Fibroblast of pulmonary artery (primary cell): ENCODE measurements at places on chromosomes 2 and 18.

DNA sequence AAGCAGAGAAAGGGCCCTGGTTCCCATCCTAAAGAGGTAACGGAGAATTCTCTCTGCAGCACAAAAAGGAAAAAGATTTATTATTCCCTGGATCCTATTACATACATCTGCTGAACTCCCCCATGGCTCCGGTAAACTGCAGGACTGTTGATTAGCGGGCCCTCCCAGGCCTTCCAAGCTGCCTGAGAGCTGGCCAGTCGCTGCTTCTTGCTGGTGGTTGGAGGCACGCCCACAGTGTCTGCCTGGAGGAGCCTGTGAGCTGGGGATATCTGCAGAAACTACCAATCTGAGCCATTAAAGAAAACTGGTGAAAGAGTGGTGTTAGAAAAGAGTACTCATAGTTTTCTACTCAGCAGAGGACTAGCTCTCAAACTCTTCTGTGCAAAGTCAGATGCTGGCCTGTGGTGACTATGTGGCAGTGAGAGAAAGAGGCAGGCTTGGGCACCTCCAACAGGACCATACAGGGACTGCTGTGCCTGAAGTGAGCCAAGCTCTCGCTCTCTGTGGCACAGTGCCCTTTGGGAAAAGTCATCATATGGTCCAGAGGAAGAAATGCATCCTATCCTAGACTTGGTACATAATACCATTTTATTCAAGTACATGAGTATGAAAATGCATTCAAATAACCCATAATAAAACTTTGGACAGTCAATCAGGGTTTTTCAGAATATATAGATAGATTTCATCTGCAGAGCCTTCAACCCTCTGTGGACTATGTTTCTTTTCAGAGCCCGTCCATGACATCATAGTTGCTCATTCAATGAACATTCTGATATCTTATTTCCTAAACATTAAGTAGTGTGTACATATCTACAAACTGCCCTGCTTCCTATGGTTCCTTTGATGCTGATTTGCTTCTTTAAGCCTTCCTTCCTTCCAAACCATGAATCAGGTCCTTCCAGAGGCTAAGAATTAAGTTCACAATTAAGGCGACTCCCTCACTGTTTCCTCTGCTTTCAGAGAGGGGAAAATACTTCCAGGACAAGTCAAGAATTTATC, 242.0 kb upstream of the LYPD1 start:
- DNase-seq: peak; percentile 39

DNA sequence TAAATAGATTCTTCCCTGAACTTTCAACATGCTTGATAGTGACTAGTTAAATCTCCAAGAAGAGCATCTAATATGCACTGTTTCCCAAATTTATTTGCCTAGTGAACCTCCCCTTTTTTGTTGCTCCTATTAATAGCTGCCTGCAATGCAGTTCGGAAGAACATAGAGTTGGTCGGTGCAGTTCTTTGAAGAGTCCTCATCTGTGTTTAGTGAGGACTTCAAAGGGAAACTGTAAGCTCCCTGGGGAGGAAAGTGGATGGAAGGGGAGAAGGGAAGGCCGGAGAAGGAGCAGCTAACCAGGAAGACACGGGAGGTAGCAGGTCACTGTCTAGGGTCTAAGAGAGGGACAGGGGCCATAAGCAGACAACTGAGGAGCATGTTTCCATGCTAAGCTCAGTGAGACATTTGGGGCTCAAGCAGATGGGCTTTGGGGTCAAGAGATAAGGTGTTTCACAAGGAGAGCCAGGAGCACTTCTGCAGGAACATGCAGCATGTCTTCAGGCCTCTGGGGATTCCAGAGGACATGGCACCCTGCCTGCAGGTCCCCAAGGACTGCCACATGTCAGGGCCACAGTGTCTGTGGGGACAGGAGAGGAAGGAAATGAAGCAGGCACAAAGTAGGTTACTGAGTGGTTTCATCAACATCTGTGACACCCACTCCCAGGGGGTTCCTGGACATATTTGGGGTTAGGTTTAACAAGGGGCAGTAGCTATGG, 48.7 kb upstream of the ANXA4 start:
- no peak for DNase-seq

DNA sequence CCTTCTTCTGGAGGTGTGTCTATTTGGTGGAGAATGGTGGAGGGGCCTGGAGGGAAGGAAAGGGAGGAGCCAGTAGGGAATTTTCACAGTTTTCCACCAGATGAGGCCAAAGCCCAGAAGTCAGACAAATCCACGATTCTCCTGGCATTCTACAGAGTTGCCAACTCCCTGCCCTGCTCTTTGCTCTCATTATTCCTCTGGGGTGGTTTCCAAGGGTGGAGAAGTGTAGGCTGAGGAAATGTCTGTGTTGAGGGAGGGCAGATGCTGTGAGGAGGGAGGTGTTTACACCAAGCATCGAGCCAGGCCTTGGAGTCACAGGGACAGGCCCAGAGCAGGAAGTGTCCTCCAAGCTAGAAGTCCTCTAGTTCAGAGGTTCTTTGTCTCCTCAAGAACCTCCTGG, 124.1 kb upstream of the LGALSL start:
- peak; percentile 63 for DNase-seq

DNA sequence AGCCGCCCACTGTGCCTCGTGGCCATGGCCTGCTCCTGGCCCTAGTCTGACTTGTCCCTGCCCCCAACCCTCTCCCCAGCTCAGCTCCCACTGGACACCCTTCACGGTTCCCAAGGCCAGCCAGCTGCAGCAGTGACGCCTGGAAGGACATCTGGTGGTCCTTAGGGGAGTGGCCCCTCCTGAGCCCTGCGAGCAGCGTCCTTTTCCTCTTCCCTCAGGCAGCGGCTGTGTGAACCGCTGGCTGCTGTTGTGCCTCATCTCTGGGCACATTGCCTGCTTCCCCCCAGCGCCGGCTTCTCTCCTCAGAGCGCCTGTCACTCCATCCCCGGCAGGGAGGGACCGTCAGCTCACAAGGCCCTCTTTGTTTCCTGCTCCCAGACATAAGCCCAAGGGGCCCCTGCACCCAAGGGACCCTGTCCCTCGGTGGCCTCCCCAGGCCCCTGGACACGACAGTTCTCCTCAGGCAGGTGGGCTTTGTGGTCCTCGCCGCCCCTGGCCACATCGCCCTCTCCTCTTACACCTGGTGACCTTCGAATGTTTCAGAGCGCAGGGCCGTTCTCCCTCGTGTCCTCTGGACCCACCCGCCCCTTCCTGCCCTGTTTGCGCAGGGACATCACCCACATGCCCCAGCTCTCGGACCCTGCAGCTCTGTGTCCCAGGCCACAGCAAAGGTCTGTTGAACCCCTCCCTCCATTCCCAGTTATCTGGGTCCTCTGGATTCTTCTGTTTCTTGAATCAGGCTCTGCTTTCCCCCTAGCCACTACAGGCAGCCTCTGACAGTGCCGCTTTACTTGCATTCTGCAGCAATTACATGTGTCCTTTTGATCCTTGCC, 35.8 kb downstream of the ANO7 start:
- peak; percentile 56 for DNase-seq

- DNase-seq: no peak
Measured at GRCh38 chr2:99700482-99701398, 210.9 kb upstream of the REV1 start.

DNA sequence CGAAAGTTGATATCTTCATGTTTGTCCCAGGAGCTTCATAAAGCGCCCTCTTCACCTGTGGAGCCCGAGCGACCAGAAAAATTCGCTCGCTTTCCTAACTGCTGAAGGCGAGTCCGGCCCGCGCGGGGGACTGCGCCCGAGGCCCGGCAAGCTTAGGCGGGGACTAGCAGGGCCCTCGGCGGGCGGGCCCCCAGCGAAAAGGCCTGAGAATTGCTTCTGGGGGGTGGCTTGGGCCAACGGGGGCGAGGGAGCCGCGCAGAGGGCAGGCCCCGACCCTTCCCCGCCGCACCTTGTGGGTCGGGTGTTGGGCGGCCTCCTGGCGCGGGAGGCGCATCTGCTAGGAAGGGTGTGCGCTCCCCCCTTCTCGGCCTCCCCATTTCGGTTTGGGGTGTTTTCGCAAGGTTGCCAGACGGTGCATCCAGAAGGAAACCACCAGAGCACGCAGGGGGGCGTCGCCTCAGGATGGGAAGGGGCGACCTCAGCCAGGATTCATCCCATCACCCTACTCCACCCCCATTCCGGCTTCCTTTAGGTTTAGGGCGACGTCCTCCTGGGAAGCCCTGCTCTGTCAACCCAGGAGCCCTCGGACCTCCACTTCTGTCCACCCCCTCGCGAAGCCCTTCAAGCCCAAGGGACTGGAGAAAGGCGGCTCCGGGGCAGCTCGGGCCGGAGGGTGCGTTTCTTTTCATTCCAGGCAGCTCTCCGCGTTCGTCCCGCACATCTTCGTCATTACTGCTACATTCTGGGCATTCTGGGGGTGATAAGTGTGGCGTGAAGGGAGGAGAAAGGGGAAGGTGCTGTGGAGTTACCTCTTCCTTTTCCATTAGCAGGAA, 9.1 kb downstream of the SP9 start:
- DNase-seq: no peak

DNA sequence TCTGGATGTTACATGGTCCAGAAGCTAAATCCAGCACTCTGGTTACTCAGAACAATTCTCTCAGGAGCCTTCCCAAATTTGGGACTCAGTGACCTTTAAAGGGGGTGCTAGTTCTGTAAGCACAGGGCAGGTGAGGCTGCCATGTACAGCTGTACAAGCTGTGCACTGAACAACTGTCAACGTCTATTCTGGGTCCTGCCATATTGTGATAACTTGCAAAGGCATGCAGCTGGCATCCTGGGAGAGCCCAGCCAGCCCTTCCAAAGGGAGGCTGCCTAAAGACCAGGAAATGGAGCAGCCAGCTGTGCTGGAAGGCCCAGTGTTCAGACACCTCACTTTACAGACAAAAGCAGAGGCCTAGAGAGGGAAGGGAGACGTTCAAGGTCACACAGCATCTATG, 204.8 kb downstream of the KLHL29 start:
- peak; percentile 7 for DNase-seq

DNA sequence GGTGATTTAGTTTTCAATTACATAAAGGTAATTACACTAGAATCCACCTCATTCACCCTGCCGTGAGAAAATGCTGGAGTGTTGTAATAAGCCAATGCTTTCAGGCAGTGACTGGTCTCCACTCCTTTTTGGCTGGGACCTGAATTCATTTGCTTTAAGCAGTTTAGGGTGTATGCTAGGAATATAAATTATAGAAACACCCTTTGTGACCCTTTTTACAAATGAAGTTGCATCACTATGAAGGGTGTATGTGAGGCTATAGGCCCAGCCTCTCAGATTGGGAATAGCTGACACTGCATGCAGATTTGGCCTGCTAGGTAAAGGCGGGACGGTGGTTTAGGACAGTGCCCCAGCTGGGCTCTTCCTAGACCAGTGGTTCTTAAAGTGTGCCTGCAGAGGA, 50.8 kb upstream of the NFE2L2 start:
- no peak for DNase-seq

DNA sequence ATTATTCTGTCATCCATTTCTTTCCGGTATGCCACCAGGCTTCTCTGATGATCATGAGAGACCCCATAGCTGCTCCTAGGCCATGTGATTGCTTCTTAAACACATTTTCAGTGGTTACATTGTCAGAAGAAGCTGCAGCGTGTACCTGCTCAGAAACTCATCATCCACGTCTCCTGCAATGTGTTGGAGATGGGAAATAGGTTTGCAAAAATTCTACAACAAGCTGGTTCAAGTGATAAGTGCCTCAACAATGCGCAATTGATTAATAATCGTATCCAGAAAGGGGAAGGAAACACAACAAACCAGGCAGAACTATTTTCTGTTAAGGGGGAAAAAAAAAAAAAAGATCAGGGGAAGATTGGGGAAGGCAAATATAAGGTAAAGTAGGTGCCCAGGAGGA, 75.7 kb upstream of the THUMPD2 start:
- no peak for DNase-seq

GRCh38 chr18:11857177-11857887, 6.1 kb downstream of the CHMP1B start:
- DNase-seq: peak; percentile 100

- no peak for DNase-seq
Measured at GRCh38 chr2:43407935-43408334, 181.5 kb upstream of the ZFP36L2 start.

DNA sequence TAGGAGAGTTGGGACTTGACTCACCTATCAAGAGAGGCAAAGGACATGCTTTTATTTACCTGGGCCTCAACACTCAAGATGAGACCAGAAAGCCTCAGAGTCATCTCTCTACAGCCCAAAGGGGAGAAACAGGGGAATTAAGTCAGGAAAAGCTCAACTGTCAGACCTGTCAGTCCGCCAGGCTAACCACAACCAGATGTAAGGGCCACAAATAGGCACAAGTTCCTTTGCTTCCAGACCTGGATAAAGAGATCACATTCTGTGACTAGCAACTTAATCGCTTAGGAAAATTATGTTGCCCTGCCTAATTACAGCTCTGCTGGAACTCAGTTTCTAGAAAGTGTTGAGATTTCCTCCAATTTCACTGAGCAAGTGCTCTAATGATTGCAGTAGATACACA, 67.9 kb downstream of the ANKRD44 start:
- no peak for DNase-seq

GRCh38 chr2:88831071-88831791, 139.8 kb downstream of the RPIA start:
- DNase-seq: no peak

DNA sequence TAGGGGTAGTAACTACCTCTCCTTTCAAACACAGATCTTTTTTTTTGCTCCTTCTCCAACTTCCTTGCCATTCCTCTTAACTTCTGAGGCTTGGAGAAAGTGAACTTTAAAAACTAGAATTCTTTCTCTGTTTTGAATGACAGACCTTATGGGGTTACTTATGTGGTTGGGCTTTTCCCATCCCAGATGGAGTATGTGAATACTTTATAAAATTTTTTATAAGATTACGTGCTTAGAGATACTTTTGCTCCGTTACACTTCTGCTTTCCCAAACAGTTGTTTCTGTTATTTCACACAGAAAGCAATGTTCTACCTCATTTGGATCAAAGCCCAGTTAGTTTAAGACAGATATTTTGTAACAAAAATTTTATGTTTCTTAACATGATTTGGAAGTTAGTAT, 20.2 kb downstream of the GREB1L start:
- no peak for DNase-seq

DNA sequence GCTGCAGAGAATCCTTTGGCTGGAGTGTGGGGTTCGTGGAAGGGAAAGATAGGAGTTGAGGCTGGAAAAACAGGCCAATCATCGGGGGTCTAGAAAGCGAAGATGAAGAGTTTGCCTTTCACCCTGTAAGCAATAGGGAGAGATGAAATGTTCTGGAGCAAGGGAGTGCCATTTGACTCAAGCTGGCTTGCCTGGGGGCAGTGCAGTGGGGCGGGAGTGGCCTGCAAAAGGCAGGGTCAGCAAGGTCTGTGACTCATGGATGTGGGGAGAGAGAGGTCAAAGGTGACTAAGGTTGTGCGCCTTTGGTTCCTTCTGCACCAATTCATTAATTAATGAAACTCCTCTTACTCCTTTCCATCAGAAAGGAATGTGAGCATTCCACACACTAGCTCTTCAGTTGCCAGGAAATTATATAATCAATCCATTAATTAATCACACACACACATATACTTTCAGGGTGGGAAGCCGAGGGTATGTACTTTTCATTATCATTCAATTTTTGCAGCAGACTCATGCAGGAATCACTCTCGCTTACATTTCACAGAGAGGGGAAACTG, 227.6 kb downstream of the MYCN start:
- no peak for DNase-seq
